NCI-H510A treated with DMSO at 0.1 percent for 48 hours (cell line): ENCODE measurements at places on chromosomes 11 and 22.
A peak's percentile ranks its signal among the peaks of the same experiment; 100 is the strongest.

DNA sequence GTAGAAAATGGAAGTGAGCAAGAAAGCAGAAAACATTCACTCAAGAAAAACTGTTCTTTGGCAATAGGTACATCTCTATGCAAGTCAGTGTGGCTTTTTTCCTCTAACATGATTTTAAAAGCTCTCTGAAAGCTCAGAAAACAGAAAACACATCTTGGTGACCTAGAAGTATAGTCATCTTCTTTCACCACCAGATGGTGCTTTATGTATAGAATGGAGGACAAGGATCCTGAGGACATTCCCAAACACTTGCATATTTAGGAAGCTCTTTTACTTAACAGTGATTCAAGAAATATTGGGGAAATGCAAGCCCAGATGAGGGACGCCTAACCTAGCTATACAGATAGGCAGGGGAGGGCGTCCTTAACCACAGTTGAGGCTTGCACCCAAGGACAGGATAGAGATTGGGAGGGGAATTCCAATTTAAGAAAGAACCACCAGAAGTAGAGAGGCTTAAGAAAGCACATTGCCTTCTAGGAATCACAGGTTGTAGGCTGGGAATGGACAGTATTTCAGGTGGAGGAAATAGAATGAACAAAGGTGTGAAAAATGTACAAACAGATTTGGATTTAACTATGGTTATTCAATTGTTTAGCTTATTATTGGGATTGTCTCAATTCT lies 13.8 kb upstream of the CCDC81 start:
- DNase-seq: no peak

- no peak for DNase-seq
Measured at GRCh38 chr22:48250286-48250895, 1487.9 kb downstream of the TBC1D22A start.

DNA sequence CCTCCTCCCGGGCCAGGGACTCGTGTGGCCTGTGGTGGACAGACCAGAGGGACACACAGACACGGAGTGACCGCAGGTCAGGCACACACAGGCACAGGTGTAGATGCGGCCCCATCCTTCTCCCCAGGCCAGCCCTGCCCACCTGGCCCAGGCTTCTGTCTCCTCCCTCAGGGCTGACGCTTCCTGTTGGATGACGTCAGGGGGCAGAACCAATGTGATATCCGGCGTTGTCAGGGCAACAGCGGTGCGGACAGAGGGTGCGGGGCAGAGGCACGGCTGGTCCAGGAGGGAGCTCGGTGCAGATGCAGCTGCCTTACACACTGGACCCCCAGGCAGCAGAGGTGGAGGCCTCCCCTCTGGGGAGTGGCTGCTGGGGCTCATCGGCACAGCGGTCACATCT lies 2.9 kb upstream of the TUBGCP6 start:
- peak; percentile 64 for DNase-seq

GRCh38 chr22:50292643-50293440 lies 14.6 kb downstream of the PLXNB2 start:
- DNase-seq: no peak

GRCh38 chr11:8262552-8263108 lies 1.0 kb downstream of the LMO1 start:
- peak; percentile 6 for DNase-seq

GRCh38 chr11:111718859-111719258 lies 47.3 kb downstream of the PPP2R1B start:
- DNase-seq: no peak

DNA sequence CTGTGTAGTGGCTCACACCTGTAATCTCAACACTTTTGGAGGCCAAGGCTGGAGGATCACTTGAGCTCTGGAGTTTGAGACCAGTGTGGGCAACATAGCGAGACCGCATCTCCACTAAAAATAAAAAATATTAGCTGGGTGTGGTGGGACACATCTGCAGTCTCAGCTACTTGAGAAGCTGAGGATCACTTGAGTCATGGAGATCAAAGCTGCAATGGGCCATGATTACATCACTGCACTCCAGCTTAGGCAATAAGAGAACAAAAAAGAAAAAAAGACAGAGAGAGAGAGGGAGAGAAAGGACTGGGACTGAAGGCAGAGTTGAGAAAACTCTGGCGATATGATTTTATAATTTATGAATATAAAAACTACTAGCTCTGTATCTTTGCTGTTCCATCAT lies 473.1 kb downstream of the LRRC4C start:
- DNase-seq: peak; percentile 25

- peak; percentile 64 for DNase-seq
Measured at GRCh38 chr11:9138612-9139579, 47.5 kb upstream of the SCUBE2 start.
